ENCODE measurements at places on chromosomes 7 and 10. TPM values are rescaled to one million over a fixed set of nuclear protein-coding genes. Genes with fewer than 3 reads are reported as not detected.

- no peak for DNase-seq
These were observed 57.4 kb downstream of the GPR158 start for GRCh38 chr10:25232204-25232603.

- DNase-seq, result no peak
These were observed 296.6 kb downstream of the PLXNA4 start for GRCh38 chr7:132279718-132280117.

ATRNL1 gene
- 4.9 TPM for total RNA-seq

GRCh38 chr10:20768843-20769242 is 128.3 kb downstream of the NEBL start:
- no peak for DNase-seq

DNA sequence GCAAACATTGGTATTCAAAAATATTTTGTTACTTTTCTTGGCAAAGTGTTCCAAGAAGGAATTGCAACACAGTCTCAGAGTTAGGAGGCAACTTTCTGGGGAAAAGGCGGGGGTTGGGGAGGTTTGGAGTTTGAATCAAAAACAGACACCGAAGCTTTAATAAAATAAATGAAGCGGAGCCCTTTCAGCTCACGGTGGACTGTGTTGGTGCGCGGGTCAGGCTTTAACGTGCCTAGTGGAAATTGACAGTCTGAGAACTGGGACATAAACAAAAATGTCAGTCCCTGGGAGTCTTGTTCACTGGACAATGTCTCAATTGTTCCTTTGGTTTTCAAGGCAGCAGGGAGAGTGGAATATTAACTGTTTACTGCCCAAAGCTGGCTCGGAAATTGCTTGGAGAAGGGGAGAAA is 109.3 kb downstream of the TCF7L2 start:
- DNase-seq, result peak; percentile 64

GRCh38 chr10:133419211-133419950 is 5.0 kb downstream of the SPRN start:
- DNase-seq, result no peak
